ENCODE measurements at places on chromosomes 13 and 19. TPM values are rescaled to one million over a fixed set of nuclear protein-coding genes. Genes with fewer than 3 reads are reported as not detected.

Gene PLK5
- 0.23 TPM for total RNA-seq

Gene PTH2
- total RNA-seq: not detected

Gene THSD8
- total RNA-seq: not detected

Gene GRK1
- total RNA-seq: not detected

Gene MATK
- total RNA-seq: 1.7 TPM

Gene GSX1
- total RNA-seq: not detected

Gene ZNF428
- total RNA-seq: 10.6 TPM

Gene ZNF135
- 4.6 TPM for total RNA-seq

Gene ONECUT3
- total RNA-seq: not detected

Gene KLF5
- 303 TPM for total RNA-seq

Gene MEIOSIN
- total RNA-seq: not detected

Gene TGFB1
- 16.4 TPM for total RNA-seq

Gene CEBPA
- 166 TPM for total RNA-seq

Gene NLRP4
- not detected for total RNA-seq

Measured in suprapubic skin (tissue), 4 donors.